ENCODE measurements at places on chromosomes 7 and 10.

- DNase-seq, result no peak
Observed at GRCh38 chr7:157309988-157310668, 26.7 kb upstream of the DNAJB6 start.

GRCh38 chr10:131678613-131679012 lies 222.2 kb upstream of the PPP2R2D start:
- no peak for DNase-seq

GRCh38 chr10:3783682-3784432 lies 1.2 kb downstream of the KLF6 start:
- peak; percentile 98 for DNase-seq

DNA sequence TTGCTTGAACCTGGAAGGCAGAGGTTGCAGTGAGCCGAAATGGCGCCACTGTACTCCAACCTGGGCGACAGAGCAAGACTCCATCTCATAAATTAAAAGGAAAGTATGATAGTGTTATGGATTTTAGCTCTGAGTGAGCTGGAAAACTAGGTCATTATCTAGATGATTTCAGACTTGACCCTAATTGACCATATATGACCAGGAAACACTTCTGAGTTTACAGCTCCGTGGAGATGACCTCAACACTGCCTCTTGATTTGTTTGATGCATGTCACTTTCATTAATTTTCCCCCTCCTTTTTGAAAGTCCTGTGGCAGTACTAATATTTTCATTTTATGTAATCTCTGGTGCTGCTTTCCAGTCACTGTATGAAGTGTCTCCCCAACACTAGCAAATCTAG lies 7.8 kb upstream of the SEC61A2 start:
- no peak for DNase-seq

- DNase-seq, result no peak
Observed at GRCh38 chr10:27626890-27627289, 118.7 kb downstream of the MKX start.

GRCh38 chr7:95865716-95866371 lies 93.5 kb downstream of the DYNC1I1 start:
- peak; percentile 64 for DNase-seq

DNA sequence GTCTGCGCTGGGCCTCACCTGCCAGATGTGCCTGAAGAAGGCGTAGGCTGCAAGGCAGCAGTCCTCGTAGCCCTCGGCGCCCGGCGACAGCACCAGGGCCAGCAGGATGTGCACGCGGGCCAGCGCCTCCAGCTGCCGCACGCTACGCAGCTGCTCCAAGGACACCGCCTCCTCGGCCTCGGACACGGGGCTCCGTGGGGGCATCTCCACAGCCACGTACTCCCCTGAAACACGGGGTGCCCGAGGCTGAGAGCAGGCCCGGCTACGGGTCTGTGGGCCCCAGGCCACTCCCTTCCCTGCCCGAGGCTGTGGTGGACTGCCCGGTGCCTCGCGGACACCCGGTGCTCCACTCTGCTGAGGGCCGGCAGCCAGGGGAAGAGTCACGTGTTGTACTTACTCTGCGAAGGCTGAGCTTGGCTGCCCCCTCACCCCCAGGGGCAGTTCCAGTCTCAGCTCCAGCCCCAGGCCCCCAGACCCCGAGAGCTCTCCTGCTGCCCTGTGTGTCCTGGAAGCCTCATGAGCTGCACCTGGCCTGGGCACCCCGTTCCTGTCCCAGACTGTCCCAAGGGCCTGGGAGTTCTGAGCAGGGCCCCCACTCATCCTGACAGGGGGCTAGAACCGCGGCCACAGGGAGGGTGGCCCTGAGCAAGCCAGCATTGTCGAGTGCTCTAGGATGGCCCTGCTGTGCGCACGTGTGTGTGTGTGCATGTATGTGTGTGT lies 62.8 kb downstream of the CFAP46 start:
- no peak for DNase-seq

GRCh38 chr10:50988792-50989191 lies 85.5 kb upstream of the PRKG1 start:
- DNase-seq, result peak; percentile 58

GRCh38 chr10:13613519-13613918 lies 26.8 kb downstream of the PRPF18 start:
- DNase-seq, result peak; percentile 39

All from T47D (cell line).